Neural progenitor cell (in vitro differentiated cells): ENCODE measurements at places on chromosomes 12 and 14. TPM values are rescaled to one million over a fixed set of nuclear protein-coding genes. Genes with fewer than 3 reads are reported as not detected.

DNA sequence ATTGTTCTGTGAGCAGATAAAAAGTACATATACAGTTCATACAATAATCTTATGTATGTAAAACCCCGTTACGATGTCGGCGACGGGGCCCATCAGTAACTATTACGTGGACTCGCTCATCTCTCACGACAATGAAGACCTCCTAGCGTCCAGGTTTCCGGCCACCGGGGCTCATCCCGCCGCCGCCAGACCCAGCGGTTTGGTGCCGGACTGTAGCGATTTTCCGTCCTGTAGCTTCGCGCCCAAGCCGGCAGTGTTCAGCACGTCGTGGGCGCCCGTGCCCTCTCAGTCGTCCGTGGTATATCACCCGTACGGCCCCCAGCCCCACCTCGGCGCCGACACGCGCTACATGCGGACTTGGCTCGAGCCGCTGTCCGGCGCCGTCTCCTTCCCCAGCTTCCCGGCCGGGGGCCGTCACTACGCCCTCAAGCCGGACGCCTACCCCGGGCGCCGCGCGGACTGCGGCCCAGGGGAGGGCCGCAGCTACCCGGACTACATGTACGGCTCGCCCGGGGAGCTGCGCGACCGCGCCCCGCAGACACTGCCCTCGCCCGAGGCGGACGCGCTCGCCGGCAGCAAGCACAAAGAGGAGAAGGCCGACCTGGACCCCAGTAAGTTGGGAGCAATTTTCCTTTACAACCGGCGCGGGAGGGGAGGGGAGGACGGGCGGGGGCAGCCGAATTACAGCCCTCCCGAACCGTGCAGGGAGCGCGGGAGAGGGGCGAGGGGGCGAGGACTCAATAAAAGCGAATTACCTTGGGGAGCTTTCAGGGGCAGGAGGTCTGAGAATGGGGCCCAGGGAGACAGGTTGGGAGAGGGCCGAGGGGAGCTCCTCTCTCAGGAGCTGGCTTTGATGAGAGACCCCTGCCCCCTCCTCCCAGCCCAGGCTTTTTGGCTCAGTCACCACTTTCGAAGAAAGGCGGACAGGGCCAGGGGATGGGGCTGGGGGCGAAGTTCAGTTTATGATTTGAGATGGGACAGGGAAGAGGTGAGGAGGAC lies at the start of gene HOXC9:
Gene HOXC9 (plus strand): TSS at position 46 of the 999 bp plus-strand sequence. CDS start 28 bp downstream, at position 74.
- H3K36me3 ChIP-seq, result no peaks in the 10 kb centered on the region
- peaks cover 100% of the 10 kb centered on the region for H3K27me3 ChIP-seq
- H3K4me3 ChIP-seq, result peak within 1 kb of the TSS; percentile 24
- H3K4me1 ChIP-seq, result no peaks in the 10 kb centered on the region
- DNase-seq, result no peak
- no peak within 1 kb of the TSS for H3K27ac ChIP-seq

- no peaks in the 10 kb centered on the region for H3K27me3 ChIP-seq
- DNase-seq, result no peak
- no peaks in the 10 kb centered on the region for H3K4me1 ChIP-seq
- no peaks in the 10 kb centered on the region for H3K36me3 ChIP-seq
Measured at GRCh38 chr14:88929656-88930436, 105.4 kb downstream of the TTC8 start.

DNA sequence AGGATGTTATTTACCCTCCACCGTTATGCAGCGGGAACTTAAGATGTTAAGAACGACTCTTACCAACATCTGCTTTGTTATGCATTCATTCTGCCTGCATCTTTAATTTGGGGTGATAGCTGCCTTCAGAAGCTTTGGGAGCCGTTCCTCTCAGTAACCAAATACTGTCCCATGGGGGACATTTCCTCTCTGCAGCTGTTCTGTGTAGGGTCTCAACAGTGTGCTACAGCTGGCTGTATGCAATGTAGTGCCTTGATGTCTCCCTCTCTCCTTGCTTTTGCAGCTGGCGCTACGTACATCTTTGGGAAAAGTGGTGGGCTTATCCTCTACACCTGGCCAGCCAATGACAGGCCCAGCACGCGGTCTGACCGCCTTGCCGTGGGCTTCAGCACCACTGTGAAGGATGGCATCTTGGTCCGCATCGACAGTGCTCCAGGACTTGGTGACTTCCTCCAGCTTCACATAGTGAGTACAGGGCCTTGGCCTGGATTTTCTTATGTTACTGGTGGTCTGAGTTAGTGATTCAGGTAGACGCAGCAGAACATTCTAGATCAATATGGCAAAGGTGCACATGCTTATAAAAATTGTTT lies 744.3 kb downstream of the DIO2 start:
- H3K4me3 ChIP-seq, result no peak overlapping the region
- no peak for DNase-seq

- H3K27ac ChIP-seq, result peak overlapping the region; percentile 17
- H3K36me3 ChIP-seq, result no peaks in the 10 kb centered on the region
- no peaks in the 10 kb centered on the region for H3K27me3 ChIP-seq
- DNase-seq, result peak; percentile 63
Measured at GRCh38 chr12:78880078-78880477, 15.5 kb downstream of the SYT1 start.

DNA sequence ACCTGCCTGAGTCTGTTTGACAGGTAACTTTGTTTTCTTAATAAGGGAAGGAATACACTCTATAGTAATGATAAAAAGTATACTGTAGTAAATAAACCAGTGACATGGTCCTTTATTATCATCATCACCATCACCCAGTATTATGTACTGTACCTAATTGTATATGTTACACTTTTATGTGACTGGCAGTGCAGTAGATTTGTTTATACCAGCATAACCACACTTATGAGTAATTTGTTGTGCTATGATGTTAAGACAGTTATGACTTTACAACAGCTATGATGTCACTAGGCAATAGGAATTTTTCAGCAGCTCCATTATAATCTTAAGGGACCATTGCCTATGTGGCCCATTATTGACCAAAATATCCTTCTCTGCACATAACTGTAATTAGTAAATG lies 155.0 kb downstream of the NUBPL start:
- no peak overlapping the region for H3K4me3 ChIP-seq
- no peaks in the 10 kb centered on the region for H3K4me1 ChIP-seq
- H3K36me3 ChIP-seq, result no peaks in the 10 kb centered on the region
- no peak for DNase-seq
- no peaks in the 10 kb centered on the region for H3K27me3 ChIP-seq

- no peak overlapping the region for H3K4me3 ChIP-seq
- H3K36me3 ChIP-seq, result no peaks in the 10 kb centered on the region
- no peak for DNase-seq
- no peak overlapping the region for H3K27ac ChIP-seq
Measured at GRCh38 chr14:65849091-65849490, 436.6 kb downstream of the FUT8 start.

DNA sequence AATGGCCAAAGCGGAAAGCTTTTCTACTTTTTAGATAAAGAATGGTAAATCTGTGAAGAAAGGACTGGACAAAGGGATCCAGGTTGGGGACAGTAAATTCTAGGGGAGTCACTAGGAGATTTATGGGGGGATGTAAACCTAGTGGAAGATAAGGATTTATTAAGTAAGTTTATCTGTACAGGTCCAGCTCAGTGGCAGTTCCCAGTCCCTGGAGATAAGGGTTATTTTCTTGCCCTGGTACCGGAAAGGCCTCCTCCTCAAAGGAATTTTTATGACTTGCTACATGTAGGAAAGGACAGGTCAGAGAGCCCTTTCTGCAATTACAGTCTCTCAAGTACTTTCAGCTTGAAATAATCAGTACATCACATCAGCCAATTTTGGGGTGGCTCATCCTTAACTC lies 72.6 kb upstream of the BICD1 start:
- no peak overlapping the region for H3K27ac ChIP-seq
- DNase-seq, result no peak
- H3K4me3 ChIP-seq, result no peak overlapping the region
- H3K36me3 ChIP-seq, result no peaks in the 10 kb centered on the region

- no peak overlapping the region for H3K27ac ChIP-seq
- peak overlapping the region; percentile 58 for H3K4me3 ChIP-seq
- no peaks in the 10 kb centered on the region for H3K36me3 ChIP-seq
Measured at GRCh38 chr12:51869496-51869865, 18.4 kb upstream of the ANKRD33 start.

DNA sequence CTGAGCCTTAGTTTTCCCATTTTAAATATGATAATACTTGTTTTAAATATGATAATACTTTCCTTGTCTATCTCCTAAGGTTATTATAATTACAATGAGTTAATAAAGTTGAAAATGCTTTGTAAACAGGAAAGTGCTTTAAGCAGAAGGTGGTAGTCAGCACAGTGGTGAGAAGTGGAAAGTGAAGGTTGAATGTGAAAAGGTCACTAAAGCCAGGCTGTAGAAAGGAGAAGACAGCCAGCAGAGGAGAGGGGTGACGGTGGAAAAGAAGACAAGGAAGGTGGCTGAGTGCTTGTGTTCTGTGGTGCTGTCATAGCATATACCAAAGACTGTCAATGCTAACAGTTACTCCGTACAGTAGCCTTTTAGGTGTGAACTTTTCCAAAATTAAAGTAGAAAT lies 117.8 kb downstream of the ESR2 start:
- no peaks in the 10 kb centered on the region for H3K27me3 ChIP-seq
- peaks cover 14% of the 10 kb centered on the region for H3K36me3 ChIP-seq
- no peaks in the 10 kb centered on the region for H3K4me1 ChIP-seq
- H3K27ac ChIP-seq, result no peak overlapping the region
- no peak for DNase-seq

GRCh38 chr12:611721-612120 lies 51.5 kb downstream of the NINJ2 start:
- DNase-seq, result no peak
- H3K4me3 ChIP-seq, result no peak overlapping the region
- H3K4me1 ChIP-seq, result no peaks in the 10 kb centered on the region

DNA sequence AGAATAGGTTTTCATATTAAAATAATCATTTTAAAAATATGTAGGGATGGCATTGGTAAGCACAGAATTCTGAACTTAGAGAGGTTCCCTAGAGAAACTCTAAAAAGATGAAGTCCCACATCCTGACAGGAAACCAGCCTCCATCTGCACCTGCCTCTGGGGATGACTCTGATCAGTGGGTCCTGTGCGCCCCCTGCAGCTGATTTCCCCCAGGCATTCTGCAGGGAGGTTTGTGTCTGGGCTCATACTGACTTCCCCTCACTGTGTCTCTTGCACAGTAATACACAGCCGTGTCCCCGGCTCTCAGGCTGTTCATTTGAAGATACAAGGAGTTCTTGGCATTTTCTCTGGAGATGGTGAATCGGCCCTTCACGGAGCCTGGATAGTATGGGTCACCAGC lies 602.9 kb downstream of the TMEM121 start:
- no peak overlapping the region for H3K27ac ChIP-seq
- no peaks in the 10 kb centered on the region for H3K27me3 ChIP-seq
- no peak overlapping the region for H3K4me3 ChIP-seq
- H3K4me1 ChIP-seq, result no peaks in the 10 kb centered on the region

DNA sequence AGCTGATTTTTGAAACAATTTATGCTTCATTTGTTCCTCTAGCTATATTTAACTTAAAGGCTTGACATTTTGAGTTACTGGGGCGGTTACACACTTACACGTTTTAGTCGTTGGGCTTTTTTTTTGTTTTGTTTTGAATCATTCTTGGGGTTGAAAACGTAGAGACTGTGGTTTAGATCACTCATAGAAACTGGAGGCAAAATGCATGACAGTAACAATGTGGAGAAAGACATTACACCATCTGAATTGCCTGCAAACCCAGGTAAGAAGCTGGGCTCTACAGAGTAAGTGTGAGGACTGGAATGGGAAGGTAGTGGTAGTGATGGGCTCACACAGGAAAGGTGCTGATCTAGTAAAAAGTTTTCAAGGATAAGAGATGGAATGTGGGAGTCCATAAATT lies at the start of gene CLEC2D:
Gene CLEC2D (plus strand): TSS at position 180 of the 400 bp plus-strand sequence. CDS start 22 bp downstream, at position 202.
- no peak within 1 kb of the TSS for H3K27ac ChIP-seq
- DNase-seq, result no peak
- no peaks in the 10 kb centered on the region for H3K27me3 ChIP-seq
- H3K4me1 ChIP-seq, result no peaks in the 10 kb centered on the region
- H3K36me3 ChIP-seq, result no peaks in the 10 kb centered on the region

GRCh38 chr12:29726321-29726692 lies 57.4 kb downstream of the TMTC1 start:
- peaks cover 18% of the 10 kb centered on the region for H3K4me1 ChIP-seq
- no peak overlapping the region for H3K27ac ChIP-seq
- H3K27me3 ChIP-seq, result no peaks in the 10 kb centered on the region
- H3K36me3 ChIP-seq, result no peaks in the 10 kb centered on the region

DNA sequence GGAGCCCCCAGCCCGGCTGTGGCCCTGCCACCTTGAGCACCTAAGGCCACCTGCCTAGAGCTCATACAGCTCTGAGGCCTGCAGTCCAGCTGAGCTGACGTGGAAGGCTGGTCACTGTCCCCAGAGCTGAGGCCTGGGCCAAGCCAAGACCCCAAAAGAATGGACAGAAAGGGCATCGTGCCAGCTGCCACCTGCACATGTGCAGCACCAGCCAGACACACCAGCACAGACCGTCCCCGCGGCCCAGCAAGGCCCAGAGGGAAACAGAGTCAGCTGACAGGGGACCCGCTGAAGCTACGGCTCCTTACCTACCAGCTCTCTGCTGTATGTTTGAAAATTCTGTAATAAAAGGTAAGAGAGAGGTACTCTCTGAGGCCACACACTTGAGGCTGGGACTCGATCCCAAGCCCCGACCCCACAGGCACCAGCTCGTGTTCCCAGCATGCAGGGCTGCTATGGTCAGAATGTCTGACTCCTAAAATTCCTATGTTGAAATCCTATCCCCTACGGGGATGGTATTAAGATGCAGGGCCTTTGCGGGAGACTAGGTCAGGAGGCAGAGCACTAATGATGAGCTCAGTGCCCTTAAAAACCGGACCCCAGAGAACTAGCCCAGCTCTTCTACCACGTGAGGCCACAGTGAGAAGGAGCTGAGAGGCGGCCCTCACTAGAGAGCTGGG lies 25.4 kb downstream of the BRF1 start:
- no peaks in the 10 kb centered on the region for H3K27me3 ChIP-seq
- no peaks in the 10 kb centered on the region for H3K36me3 ChIP-seq

DNA sequence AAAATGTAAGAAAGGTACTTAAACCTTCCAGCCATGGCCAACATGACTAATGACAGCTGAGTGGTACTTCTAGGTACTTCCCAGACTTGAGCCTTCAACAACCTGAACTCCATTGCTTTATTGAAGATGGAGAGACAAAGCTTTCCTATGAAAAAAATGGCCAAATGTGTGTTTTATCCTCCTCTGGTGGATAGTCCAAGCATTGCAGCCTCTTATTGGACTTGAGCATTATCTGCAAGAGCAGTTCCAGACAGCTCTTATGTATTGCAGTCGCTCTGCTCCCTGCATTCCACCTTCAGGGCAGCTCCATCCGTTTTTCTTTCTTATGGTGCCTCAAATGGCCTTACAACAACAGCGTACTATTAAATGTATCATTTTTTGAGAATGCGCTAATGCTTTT lies 588.2 kb downstream of the NRXN3 start:
- H3K4me1 ChIP-seq, result peaks cover 9% of the 10 kb centered on the region
- H3K4me3 ChIP-seq, result no peak overlapping the region
- DNase-seq, result peak; percentile 59

Gene ASCL1
- total RNA-seq, result 0.21 TPM in 1 of 2 replicates, not detected in the other

Gene IRF9
- total RNA-seq, result 6.9 and 9.7 TPM in 2 replicates

Gene CFAP251
- 0.92 and 1.5 TPM in 2 replicates for total RNA-seq
